NCI-H187 (cell line): ENCODE measurements at places on chromosomes 2 and 18.

- DNase-seq, result no peak
Measured at GRCh38 chr18:74251297-74252038, 40.3 kb downstream of the CYB5A start.

GRCh38 chr2:1047485-1047884 is 96.8 kb downstream of the SNTG2 start:
- DNase-seq, result no peak

DNA sequence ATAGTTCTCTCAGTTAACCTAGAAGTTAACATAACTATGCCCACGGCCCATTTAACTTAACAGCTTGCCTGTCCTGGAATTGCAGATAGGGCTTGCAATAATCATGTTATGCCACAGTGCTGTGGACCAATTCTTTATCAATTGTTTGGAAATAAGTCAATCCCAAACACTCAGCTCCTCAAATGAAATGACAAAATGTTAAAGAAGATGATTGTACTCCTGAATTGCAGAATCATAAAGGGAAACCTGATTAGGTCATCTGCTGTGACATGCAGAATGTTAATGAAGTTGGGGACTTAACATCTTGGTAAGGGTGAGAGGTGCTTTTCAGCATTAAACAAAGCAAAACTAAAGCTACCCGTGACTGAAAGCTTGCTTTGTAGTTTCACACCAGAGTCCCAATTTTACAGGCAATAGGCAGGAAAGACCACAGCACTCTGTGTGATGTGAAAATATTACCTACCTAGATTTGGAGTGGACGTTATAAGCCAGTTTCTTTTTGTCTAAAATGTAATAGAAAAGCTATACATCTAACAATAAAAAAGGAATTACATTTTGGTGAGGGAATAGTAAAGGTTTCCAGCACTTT is 364.0 kb downstream of the GPD2 start:
- no peak for DNase-seq

- no peak for DNase-seq
Measured at GRCh38 chr2:113980946-113981345, 91.1 kb downstream of the ACTR3 start.

DNA sequence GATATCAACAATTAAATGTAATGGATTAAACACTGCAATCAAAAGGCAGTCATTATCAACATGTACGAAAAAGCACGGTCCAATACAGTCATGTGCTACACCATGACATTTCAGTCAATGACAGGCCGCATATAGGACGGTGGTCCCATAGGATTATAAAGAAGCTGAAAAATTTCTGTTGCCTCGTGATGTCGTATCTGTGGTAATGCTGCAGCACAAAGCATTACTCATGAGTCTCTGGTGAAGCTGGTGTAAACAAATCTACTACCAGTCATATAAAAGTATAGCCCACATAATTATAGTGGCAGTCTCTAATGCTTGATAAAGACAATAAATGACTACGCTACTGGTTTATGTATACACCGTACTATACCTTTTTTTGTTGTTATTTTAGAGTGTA is 58.4 kb downstream of the RABL2A start:
- no peak for DNase-seq

- DNase-seq, result no peak
Measured at GRCh38 chr2:135728064-135728743, 13.5 kb upstream of the UBXN4 start.

GRCh38 chr2:71150082-71150816 is 19.8 kb downstream of the MPHOSPH10 start:
- DNase-seq, result no peak

DNA sequence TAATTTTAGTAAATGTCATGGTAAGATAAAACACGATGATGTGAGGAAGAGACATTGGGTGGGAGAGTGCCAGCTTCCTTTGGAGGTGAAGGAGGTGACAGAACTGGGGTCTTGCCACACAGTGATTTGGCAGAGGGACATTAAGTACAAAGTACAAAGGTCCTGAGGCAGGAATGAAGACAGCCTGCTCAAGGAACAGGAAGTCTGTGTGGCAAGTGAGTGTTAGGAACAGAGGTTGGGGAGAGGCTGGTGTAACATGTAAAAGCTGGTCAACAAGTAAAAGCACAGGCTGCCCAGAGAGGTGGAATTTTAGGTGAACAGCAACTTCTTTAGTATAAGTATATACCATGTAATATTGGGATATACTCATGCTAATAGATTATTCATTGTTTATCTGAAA is 73.1 kb downstream of the INPP5D start:
- no peak for DNase-seq

DNA sequence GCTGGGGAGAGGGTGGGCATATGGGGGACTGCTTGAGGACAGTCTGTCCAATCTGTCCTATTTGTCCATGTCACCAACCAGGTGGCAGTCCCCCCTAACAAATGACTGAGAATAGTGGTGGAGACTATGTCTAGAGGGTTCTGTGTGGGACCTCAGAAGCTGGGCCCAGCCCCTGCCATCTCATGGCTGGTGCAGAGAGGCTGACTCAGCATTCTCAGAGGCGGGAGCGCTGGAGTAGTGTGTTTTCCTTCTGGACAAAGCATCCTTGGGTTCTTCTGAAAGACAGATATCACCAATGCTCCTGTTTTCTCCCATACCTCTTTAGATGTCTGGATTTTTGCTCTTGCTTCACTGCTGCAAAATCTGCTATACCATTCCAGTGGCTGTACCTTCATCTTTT is 44.1 kb upstream of the SP140L start:
- DNase-seq, result no peak

GRCh38 chr2:64692401-64692800 is 38.7 kb upstream of the SERTAD2 start:
- DNase-seq, result no peak

DNA sequence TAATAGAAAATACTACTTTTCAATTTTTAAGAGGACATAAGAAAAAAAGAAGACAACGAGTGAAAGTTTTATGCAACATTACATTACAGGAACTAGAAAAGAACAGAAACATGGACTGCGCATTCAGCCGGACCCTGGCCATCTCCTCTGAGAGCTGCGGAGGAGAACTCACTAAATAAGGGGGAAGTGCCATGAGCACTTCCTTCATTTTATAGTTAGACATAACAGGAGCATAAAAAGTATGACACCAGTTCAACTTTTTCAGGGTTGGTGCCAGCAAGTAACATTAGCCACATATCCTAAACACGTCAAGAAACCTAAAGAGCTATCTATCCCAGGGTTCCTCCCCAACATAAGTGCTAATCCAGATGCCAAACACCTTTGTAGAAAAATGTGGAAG is 78.0 kb upstream of the SERTAD2 start:
- DNase-seq, result no peak

DNA sequence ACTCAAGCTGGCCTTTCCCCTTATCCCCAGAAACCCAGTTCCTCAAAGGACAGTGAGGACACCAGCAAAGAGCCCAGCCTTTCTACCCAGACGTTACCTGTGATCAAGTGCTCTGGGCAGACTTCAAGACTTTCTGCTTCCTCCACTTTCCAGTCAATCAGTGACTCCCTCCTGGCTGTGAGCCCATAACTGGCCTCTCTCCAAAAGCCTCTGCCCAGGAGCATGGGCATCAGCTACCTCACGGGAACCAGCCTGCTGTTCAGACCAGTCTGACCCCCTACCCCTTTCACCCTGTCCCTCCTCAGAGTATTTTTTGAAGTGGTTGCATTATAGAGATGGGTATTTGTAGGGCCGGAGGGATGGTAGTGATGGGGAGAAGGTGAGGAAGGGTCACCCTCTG is 27.7 kb upstream of the CYP27A1 start:
- no peak for DNase-seq

GRCh38 chr2:181241797-181242196 is 215.4 kb upstream of the ITGA4 start:
- no peak for DNase-seq

DNA sequence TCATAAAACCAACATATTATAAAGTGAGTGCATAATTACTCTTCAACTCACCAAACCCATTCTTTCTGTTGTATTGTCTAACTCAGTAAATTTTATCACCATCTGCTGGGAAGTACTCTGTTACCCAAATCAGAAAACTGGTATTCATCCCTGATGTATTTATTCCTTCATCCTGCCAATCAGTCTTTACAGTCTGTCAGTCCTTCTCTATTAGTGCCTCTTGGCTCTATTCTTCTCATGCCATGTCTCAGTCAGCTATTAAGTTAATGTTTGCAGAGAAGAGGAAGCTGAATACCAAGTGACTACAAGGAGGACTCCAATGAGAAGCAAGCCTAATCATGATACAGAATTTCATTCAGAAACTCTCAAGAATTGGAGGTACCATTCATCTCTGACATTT is 631.2 kb downstream of the CPS1 start:
- DNase-seq, result no peak

DNA sequence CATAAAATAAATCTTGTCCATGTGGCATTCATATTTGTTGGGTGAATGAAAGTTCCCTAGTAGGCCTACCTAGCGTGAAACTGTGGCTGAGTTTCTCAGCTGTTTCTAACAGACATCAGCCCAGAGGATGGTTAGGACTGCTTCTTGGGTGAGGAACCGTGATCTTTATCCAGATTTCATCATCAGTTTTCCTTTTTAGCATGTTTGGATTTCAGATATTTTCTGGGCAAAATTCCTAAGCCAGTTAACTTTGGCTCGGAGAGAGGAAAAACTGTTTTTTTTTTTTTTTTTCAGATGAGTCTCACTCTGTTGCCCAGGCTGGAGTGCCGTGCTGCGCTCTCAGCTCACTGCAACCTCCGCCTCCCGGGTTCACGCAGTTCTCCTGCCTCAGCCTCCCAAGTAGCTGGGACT is 53.5 kb downstream of the DGKD start:
- DNase-seq, result no peak

GRCh38 chr2:189134485-189134884 is 45.1 kb downstream of the COL5A2 start:
- no peak for DNase-seq

DNA sequence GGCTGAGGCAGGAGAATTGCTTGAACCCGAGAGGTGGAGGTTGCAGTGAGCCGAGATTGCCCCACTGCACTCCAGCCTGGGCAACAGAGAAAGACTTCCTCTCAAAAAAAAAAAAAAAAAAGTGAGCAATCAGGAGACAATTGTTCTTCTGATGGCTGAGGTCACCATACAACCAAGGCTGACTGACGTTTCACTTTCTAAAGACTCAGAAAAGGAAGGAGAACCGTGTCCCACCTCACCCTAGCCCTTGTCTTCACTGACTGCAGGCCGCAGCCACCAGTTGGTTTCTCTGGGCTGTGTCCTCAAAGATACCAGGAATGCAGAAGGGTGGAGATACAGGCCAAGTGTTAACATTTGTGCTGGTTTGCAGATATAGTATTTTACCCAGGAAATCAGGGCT is 7.7 kb upstream of the SLC35F6 start:
- DNase-seq, result no peak

DNA sequence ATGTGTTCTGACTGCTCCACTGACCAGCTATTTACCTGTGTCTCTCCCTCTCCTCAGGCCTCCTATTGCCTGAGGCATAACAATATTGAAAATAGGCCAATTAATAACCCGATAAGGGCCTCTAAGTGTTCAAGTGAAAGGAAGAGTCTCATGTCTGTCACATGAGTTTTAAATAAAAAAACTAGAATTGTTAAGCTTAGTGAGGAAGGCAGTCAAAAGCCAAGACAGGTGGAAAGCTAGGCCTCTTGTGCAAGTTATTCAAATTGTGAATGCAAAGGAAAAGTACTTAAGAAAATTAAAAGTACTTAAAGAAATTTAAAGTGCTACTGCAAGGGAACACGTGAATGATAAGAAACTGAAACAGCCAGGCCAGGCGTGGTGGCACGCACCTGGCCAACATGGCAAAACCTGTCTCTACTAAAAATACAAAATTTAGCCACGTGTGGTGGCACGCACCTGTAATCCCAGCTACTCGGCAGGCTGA is 44.9 kb upstream of the TAF4B start:
- no peak for DNase-seq

DNA sequence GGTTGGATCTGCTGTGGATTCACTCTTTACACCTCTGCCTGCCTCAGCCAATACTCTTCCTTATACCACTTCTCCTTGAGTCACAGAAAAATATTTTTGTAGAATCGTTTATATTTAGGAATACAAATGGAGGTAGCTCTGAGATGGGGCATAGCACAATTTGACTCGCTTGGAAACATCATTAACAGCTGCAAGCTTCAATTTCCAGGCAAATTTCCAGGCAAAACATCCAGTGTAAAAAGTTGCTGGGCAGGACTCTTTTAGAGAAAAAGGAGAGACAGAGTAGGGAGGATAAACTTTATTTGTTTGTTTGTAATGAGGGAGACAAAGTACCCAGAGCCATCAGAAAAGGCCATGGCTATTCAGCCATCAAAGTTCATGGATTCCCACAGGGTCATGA is 74.4 kb upstream of the SOX11 start:
- no peak for DNase-seq

DNA sequence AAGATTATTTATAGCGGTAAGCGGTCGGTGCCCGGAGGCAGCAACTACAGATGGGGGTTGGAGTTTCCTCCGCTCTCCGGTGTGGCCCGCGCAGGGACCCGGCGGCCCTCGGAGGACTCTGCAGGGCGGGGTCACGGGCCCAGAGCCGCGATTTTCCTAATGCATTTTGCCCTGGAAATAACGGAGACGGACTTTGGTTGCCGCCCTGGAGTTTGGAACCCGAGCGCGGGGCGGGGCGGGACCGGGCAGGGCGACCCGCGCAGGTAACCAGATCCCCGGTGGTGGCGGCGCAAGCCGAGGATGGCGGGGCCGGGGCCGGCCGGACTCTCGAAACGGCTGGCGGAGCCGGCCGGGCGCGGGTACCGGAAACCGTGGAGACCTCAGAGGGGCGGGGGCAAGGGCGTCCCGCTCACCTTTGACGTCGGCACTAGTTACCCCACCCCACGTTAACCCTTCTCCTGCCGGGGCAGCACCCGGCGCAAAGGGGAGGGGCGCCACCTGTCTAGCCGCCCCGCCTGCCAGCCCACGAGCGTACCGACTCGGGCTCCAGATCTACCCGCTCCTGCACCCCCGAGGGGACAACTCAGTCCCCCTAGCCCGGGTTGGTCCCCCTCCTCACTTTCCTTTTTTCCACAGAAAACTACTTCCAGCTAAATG is 2.9 kb downstream of the CYP26B1 start:
- no peak for DNase-seq

- DNase-seq, result no peak
Measured at GRCh38 chr2:118881490-118882129, 34.2 kb upstream of the EN1 start.

DNA sequence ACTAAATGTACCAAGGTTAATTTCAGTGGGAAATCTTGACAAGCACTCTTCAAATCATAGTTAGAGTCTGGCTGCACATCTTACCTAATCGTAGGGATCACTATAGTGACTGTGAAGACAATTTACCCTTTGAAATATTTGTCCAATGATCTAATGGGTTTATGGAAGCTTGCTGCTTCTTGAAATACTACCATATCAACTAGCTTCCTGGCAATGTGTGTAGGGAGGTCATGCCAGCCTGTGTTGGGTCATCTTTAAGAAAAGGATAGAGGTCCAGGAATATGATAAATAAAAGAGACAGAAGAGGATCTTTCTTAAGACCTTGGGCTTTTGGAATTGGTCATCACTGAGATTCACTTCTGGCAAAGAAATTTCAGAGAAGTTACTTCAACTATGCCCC is 84.4 kb downstream of the POLE4 start:
- no peak for DNase-seq

GRCh38 chr2:127577973-127578372 is 42.5 kb downstream of the MYO7B start:
- no peak for DNase-seq
